EL (cell line): ENCODE measurements at places on chromosomes 7 and 10.

GRCh38 chr7:139618482-139619366 is 95.2 kb downstream of the CLEC2L start:
- DNase-seq: peak; percentile 54

DNA sequence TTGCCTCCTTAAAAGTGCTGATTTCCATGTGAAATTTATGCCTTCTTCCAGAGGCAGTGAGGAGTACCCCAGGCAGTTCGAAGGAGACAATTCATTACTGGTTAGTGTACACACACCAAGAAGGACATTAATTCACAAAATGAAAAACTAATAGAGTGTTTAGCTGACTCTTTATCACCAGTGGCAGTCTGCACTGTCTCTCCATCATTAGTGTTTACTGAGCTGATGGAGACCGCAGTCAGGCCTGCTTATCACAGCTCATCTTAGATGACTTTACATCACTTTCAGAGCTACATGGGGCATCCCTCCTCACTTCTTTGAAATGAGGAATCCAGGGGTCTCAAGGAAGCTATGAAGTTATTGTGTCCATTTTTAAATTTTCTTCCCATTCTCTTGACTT is 155.5 kb upstream of the LRGUK start:
- DNase-seq: no peak

DNA sequence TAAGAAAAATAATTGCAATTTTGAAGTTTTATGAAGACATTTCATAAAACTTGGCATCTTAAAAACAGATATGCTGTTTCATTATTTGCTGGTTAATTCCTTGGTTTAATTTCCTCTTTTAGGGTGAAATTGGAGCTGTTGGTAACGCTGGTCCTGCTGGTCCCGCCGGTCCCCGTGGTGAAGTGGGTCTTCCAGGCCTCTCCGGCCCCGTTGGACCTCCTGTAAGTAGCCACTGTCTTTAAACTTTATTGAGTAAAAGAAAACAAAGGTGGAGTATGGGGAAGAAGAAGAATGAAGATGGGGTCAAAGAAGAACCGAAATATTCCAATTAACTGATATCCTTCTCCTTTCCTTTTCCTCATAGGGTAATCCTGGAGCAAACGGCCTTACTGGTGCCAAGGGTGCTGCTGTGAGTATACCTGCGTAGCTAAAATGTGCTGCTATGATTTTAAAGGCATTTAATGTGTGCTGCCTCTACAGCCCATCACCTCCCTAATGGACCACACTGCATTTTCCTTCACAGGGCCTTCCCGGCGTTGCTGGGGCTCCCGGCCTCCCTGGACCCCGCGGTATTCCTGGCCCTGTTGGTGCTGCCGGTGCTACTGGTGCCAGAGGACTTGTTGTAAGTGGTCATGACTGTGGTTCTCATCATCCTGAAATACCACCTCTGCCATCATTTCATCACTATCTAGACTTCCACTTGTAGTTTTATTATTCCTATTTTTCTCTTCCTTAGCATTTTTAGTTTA is 14.7 kb downstream of the COL1A2 start:
- no peak for DNase-seq

- DNase-seq: peak; percentile 7
Observed at GRCh38 chr7:136883046-136883445, 14.6 kb downstream of the CHRM2 start.

DNA sequence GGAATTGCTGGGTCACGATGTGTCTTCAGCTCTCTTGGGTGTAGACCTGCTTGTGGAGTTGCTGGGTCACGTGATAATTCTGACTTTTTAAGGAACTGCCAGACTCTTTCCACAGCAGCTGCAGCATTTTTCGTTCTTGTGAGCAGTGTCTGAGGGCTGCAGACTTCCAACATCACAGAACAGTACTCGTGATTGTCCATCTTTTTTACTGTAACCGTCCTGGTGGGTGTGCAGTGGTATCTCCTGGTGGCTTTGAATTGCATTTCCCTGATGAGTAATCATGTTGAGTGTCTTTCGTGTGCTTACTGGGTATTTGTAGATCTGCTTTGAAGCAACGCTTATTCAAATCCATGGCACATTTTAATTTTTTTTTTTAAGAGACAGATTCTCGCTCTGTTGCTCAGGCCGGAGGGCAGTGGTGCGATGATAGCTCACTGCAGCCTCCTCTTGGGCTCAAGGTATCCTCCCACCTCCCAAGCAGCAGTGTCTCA is 22.7 kb downstream of the INPP5A start:
- DNase-seq: no peak

DNA sequence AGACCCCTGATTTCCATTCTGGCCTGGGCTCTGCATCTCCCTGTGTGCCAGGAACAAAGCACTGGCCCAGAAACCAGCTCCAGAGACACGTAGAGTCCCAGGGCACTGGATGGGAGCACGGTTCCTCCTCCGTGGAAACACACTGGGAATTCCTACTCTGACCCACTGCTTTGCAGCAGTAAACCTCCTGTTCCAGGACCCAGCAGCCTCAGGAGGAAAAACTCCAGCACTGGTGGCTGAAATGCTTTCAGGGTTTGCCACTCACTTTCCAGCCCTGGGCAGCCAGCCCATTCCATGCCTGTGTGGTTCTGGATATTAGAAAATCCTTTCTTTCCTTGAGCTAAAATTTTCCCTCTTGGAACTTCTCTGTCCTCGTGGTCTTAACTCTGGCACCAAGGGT is 58.0 kb downstream of the FAM171A1 start:
- DNase-seq: no peak

GRCh38 chr10:93368210-93368609 is 113.9 kb downstream of the MYOF start:
- DNase-seq: no peak

GRCh38 chr7:20696803-20697333 is 81.4 kb downstream of the ABCB5 start:
- no peak for DNase-seq

GRCh38 chr10:100339236-100339635 is 7.8 kb upstream of the SCD start:
- DNase-seq: no peak

GRCh38 chr10:1434912-1435692 is 302.2 kb downstream of the ADARB2 start:
- DNase-seq: no peak

DNA sequence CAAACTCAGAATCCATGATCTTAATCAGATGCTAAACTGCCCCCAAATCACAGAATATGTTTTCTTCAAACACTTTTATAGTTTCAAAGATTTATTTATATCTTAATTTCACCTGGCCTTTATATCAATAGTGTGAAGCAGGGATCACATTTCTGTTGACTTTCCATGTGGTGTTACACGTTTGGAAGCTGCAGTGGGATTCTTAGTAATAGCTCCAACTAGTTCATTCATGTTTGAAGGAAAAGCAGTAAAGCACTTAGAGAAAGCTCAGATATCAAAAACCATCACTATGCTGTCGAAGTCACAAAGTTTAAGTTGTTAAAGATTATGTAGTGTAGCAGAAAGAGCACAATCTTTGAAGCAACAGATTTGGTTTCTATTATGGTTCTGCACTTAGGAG is 16.8 kb downstream of the ENO4 start:
- no peak for DNase-seq

- DNase-seq: no peak
Observed at GRCh38 chr7:16836481-16836880, 31.7 kb upstream of the AGR2 start.

DNA sequence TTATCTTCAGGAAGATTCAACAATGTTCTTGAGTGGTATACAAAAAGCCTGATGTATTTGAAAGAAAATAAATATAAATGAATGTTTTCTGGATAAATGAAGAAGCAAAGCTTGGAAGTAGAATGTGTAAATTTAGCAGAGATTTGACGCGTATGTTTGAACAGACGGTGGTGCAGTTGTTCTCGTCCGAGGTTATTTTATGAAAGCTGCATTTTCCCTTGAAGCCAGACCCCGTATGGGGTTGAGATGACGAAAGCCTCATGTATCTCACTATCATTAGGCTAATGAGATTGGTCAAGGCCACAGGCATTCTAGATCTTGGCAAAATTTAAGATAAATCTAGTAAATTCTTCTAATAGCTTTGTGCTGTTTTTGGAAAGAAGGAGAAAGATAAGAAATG is 195.2 kb downstream of the NXPH1 start:
- DNase-seq: no peak

DNA sequence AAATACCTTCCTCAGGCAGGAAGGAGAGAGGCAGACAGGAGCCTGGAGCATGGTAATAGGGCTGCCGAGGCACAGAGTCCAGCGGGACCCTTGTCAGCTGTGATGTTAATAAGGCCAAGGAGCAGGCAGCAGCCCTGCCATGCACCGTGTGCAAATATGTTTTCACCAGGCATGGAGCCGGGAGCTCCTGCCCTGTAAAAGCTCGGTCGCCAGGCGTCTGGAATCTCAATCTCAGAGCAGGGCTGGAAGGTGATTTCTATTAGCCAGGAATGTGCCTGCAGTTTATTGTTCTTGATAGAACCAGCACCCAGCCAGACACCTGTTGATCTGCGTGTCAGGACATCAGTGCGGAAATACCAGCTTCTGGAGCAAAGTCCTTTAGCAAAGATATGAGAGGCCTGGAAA is 469.8 kb downstream of the GLRX3 start:
- no peak for DNase-seq

- DNase-seq: peak; percentile 61
Observed at GRCh38 chr7:102860351-102860811, 52.4 kb upstream of the LRRC17 start.

GRCh38 chr10:59880971-59881510 is 25.3 kb downstream of the CCDC6 start:
- DNase-seq: no peak

DNA sequence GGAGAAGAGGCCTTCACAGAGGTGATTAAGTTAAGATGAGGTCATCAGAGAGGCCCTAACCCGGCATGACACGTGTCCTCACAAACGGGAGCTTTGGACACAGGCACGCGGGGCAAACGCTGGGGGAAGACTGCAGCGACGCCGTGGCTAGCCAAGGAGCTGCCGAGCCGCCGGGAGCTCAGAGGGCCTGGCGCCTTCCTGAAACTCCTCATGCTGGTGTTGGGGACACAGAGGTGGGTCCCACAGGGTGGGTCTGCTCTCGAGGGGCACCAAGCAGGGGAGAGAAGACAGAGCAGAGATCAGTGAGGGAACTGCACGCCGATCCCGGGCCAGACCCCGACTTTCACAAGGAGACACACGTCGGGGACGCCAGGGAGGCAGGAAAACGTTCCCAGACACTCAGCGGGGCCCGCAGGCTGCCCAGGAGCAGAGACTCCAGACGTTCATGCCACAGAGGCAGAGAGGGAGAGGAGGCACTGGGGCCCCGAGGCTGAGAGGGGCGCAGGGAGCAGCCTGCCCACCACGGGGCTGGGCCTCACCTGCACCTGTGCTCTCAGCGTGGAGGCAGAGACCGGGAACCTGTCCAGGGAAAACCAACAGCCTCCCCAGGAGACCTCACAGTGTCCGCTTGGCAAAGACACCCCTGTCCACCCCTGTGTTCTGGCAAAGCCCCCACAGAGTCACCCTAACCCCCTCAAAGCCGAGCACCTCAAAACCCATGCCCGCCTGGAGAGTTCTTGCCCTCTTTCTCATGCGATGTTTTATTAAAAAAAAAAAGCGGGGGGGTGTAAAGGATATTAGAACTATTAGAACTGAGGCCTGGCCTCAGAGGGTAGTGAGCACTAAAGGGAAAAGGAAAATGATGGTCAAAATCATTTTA is 103.8 kb downstream of the PDGFA start:
- no peak for DNase-seq

- peak; percentile 32 for DNase-seq
Observed at GRCh38 chr7:134789967-134790685, 10.7 kb downstream of the CALD1 start.

GRCh38 chr10:48317321-48317990 is 11.0 kb downstream of the MAPK8 start:
- DNase-seq: no peak

DNA sequence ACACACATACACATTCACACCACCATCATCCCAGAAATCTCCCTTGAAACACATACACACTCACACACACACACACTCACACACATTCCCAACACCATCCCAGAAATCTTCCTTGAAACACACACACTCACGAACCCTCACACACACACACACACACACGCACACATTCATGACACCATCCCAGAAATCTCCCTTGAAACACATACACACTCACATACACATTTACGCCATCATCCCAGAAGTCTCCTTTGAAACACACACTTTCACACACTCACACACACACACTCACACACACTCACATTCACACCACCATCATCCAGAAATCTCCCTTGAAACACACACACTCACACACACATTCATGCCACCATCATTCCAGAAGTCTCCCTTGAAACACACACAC is 360 bp upstream of the OPN4 start:
- no peak for DNase-seq

DNA sequence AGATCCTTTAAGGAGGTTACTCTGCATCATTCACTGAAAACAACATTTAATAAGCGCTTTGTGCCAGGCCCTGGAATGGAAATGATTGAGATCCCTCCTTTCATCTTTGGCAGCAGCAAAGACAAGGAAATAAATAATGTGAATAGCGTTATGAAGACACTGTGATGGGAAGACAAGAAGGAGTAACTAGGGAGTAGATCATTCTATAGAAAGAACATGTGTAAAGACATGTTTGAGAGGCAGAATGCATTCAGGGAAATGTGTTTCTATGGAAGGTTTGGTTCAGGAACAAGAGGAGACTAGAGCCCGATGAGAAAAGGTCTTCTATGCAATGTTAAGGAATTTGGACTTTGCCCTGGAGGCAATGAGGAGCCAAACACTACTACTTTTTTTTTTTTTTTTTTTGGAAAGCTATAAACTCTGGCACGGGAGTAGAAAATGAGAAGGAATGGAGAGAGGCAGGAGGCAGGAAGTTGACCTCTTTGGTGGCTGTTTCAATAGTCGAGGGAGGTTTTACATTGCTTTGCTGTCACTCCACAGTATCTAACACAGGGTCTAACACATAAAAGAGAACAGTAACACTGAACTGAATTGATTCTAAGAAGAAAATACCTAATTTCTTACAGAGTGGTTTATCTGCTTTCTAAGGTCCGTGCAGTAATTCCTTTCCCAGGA is 44.9 kb downstream of the SMURF1 start:
- peak; percentile 83 for DNase-seq

DNA sequence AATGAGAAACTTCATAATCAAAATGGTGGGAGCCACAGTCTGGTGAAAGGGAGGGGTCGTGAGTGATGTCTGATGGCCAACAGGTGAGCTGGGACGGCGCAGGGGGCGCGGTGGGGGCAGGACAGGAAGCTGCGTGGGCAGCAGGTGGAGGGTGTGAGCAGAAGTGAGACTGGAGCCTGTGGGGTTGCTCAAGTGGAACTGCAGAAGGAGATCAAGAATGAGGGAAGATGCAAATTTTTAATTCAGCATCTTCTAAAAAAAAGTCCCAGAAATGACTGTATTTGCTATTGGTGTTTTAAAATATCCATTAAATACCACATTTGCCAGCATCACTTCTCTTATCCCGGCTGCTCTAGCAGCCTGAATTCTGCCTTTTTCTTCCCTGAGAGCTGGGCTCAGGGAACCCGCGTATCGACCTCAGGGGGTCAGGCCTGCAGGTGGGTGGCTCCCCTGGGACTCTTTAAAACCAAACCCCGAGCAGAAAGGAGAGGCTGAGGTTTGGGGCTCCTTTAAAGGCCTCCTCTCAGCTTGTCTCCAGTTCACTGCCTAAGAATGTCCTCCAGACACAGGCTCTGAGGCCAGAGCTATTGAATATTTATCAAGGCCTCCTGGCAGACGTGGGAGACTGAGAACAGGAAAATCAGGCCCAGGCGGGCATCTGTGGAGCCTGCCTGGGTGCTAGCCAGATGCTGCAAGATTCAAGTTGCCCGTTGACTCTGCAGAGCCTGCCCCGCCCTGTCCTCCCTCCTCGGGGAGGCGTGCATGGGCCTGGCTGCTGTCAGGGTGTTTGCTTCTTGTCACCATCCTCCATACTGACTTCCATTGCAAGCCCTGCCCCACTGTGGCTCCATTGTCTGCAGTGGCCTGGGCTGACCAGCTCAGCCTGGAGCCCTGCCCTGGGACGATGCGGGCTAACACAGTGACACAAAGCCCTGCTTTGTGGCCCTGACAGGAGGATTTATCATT is 53.9 kb downstream of the SYPL1 start:
- DNase-seq: no peak
